ENCODE measurements at places on chromosomes 5 and 9.

DNA sequence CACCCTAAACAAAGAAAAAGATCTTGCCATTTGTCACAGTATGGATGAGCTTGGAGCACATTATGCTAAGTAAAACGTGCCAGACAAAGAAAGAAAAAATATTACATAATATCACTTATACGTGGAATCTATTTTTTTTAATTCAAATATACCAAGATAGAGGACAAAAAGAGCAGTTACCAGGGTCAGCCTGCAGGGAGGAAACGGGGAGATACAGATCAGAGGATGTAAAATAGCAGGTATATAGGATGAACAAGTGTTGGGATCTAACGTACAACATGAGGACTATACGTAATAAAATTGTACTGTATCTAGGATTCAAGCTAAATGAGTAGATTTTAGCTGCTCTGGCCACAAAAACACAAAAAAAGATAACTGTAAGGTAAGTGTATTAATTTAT lies 247.5 kb downstream of the TMEM161B start:
- DNase-seq: no peak

DNA sequence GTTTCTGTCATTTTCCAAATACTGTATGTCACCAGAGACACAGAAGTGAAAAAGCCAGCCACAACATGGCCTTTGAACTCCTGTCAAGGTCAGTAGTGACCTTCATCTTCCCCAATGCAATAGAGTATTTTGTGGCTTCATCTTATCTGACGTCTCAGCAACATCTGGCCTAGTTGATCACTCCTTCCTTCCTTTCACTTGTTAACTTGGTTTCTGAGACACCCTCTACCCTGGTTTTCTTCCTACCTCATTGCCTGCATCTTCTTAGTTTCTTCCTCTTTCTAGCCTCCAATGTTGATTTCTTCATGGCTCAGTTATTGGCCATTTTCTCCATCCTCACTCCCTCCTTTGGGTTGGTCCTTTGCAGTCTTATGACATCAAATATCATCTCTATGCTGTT lies 36.3 kb downstream of the GLIS3 start:
- DNase-seq: no peak

GRCh38 chr9:37729499-37729898 lies 24.1 kb upstream of the TRMT10B start:
- DNase-seq: no peak

DNA sequence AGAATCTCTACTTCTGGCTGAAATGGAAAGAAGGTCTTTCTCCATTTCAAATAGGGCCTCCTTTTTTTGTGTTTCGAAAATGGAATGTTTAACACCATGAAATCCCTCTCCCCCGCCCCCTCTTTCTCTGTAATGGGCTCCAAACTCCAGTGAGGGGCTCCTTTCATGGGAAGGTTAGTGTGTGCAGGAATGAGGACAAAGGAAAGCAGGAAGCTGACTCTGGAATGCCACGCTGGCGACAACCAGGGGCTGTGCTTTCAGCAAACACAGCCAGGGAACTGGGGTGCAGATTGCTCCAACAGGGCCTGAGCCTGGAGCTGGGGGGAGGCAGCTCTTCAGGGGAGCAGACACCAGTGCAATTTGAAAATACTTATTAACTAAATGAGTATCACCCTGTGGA lies 82.8 kb downstream of the CRB2 start:
- DNase-seq: no peak

GRCh38 chr5:103033696-103034095 lies 86.2 kb downstream of the GIN1 start:
- DNase-seq: no peak

All from GM04503 (cell line).